ENCODE measurements at places on chromosomes 11 and 22.

DNA sequence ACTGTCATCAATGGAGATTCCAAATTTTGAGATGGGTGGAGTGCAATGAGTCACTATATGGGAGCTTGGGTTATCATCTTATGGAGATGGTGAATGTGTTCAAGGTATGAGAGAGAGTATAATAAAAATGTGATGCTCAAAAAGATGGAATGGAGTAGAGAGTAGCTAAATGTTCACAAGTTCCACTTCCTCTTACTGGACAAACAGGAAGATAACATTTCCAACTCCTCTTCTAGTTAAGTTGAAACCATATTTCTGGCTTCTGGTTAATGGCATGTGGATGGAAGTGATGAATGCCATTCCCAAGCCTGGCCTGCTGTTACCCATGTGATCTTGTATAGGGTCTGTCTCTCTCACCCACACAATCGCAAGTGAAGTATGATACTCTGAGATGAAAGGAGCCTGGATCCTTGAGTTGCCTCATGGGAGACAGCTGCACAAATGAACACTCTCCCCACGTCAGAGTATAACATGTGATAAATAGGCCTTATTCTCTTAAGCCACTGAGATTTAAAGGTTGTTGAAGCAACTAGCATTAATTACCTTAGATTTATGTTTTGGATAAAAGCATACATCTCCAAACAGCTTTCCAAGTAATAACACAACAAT is 111.0 kb downstream of the RAB38 start:
- DNase-seq: no peak

GRCh38 chr11:114279792-114280546 is 16.2 kb upstream of the NNMT start:
- peak; percentile 42 for DNase-seq

- DNase-seq: no peak
These were observed 2.8 kb upstream of the JHY start for GRCh38 chr11:122879785-122880184.

DNA sequence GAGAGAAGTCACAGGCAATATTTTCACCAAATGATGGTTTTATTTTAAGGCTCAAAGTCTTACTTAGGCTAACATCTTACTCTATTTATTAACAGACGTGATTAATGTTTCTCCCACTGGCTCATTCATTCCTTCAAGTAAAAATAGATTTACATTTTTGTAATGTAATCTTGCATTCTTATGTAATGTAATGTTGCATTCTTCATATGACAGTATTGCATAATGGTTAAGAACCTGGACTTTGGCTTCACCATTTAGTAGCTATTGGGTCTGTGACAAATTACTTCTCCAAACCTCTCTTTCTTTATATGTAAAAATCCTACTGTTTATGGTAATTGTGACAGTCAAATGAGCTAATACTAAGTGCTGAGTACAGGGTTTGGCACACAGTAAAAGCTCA is 3.3 kb upstream of the DIXDC1 start:
- peak; percentile 46 for DNase-seq

DNA sequence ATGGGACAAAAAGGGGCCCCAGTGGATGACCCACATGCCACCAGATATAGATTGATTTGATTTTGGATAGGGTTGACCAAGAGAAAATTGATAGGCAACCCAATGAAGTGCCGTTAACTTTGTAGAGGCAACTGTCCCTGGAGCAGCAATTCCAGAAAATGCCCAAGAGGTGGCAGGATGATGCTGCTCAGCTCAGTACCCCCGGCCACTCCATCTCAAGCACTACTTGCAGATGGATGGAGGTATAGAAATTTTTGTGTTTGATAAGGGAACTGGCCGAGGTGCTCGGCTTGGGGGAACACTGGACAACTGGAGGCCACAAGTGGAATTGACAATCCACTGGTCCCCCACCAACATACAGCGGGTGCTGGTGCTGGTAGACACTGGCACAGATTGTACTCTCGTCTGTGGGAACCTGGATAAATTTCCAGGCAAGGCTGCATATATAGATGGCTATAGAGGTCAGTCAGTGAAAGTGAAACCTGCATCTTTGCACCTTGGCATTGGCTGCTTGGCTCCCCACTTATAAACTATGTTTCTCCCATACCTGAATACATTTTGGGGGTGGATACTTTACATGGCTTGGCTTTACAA is 86.3 kb downstream of the CCDC83 start:
- peak; percentile 57 for DNase-seq

DNA sequence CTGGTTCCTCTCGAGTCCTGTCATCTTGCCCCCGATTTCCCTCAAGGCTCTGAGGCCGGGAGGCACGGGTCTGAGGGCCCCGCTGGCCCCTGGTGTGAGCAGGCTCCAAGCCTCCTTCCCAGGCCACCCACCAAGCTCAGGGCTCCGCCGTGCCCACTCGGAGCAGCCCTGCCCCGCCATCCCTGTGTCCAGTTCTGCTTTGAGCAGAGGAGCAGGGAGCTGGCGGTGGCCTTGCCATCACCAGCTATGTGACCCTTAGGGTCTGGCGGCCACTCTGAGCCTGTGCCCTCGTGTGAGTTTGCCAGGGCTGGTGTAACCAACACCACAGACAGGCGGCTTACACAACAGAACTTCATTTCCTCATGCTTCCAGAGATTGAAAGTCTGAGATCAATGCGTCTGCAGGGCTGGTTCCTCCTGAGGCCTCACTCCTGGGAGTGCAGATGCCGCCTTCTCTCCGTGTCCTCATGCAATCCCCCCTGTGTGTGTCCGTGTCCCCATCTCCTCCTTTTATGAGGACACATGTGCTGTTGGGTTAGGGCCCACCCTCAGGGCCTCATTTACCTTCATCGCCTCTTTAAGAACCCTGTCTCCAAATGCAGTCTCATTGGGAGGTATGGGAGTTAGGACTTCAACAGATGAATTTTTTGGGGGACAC is 36.5 kb upstream of the CELSR1 start:
- no peak for DNase-seq

DNA sequence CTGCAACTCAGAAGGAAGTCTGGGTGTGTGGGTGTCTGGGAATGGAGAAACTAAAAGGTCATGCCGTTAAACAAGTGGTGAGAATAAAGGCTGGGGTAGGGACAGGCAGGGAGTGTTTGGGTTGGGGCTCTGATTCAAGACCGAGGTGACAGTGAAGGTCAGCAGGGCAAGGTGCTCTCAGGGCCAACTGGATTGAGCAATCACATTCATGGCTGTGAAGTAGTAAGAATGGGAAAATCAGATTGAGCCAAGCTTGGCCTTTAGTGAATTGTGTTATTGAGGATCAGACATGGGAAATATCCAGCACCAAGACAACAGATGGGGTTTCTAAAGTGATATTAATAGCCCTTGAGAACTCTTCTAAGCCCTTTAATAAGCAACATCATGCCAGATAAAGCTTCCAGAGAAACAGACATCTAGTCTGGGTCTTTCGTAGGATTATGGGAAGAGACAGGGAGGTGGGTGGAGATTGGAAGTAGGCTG is 24.3 kb downstream of the SCN3B start:
- no peak for DNase-seq

DNA sequence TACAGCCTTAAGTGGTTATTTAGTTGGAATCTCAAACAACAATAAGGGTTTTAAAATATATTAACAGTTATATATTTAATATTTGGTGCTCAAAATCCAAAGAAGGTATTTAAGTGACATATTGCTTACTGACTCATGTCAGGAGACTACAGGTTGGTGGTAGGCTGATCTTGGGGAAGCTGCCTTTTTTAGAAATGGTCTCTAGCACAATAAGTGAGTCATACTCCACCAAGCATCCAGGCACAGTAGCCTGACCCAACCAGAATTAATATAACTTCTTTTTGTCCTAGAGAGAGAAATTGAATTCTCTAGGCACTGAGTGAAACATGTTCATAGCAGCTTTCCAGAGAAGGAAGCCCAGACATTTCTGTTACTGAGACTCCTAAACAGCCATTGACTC is 868.5 kb upstream of the TENM4 start:
- DNase-seq: no peak

GRCh38 chr11:3949125-3949524 is 93.7 kb downstream of the STIM1 start:
- no peak for DNase-seq

DNA sequence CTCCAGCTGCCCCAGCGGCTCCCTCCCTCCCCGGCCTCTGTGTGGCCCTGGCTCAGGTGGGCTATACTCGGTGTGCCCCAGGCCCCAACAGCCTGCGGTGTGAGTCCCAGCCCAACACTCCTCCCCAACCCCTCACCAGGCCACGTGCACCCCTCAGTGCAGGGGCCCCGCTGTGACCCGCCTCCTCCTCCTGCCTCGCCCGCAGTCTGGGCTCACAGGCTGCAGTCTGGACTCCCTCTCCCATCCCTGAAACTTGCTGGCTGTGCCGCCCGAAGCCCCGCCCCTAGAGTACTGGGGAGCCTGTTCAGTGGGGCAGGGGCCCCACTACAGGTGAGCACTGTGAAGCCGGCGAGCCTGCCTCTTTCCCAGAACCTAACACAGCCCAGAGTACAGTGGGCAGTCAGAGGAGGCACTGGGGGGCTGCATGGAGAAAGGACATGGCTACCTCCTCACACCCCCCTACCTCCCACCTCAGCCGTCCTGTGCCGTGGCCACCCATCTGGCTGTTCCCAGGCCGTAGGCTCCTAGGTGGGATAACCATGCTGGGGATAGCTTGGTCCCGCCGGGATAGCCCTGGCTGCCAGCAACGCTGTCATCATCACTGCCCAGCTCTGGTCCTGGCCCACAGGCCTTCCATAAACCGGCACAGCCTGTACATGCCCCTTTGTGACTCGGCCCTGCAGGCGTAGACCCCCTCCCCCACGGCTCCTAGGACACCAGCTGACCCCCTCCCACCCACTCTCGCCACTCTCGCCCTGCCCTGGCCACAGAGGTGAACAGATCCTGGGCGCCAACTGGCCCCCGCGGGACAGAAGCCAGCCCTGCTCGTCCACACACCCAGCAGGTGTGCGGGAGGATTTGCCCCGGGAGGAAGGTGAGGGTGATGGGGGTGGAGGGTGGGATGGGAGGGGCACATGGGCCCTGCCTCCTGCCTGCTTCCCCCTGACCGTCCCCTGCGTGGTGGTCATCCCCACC is 29.7 kb downstream of the CELSR1 start:
- DNase-seq: no peak

DNA sequence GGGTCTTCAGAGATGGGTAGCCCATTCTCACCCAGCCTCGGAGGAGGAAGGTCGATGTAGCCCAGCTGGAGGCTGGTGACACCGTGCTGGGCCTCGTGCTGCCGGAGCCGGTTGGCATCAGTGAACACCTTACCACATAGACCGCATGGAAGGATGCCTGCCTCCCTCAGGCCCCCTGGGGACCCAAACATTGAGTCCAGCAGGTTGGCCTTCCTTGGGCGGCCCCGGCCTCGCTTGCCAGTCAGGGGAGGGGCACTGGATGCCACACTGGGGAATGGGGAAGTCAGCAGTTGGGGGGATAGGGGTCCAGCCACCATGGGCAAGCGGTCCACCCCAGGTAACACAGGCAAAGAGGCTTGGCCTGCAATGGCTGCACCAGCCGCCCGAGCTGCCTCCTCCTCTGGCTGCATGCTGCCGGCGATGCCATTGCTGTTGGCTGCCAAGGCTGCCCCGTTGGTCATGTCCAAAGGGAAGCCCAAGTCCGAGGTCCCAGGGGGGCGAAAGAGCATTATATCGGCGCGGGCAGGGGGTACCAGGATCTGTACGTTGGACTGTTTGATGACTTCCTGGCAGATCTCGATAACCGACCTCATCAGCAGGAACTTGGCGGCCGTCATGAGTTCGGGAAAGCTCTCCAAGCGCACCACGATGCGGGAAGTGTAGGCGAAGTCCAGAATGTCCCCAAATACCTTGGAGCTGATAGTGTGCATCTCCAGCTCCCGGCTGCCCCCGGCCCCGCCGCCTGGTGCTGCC is 1.4 kb downstream of the PATZ1 start:
- peak; percentile 50 for DNase-seq

- DNase-seq: peak; percentile 70
These were observed 79.9 kb upstream of the GRIK4 start for GRCh38 chr11:120431633-120432032.

DNA sequence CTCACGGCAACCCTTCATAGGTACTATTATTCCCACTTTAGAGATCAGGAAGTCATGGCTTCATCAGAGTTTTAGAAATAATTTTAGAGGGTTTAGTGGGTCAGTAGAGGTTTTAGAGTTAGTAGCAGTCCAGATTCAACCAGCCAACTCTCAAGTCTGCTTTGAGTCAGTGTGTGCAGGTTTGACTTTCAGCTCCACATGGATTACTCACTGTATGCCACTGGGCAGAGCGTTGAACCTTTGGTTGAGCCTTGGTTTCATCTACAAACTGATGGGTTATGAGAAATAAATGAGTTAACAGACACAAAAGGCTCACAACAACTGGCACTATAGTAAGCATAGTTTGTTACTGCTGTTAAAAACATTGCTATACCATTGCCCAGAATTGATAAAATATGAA is 19.0 kb upstream of the TP53AIP1 start:
- DNase-seq: no peak

DNA sequence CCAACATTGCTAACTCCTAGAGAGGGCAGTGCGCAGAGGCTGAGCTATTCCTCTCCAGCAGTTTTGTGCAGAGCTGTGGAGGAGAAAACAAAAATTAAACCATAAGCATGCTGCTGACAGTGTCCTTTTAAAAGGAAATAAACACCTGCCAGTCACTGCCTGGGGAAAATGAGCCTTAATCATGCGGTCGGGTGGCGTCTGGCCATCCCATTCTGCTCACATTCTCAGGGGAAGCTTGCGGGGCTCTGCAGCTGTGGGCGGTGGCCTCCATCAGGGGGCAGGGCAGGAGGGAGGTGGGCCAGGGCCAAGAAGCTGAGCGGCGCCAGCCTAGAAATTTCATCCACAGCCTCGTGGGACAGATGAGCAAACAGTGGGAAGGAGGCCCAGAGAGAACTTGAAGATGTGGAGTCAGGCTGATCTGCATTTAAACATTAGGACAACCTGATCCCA is 71.0 kb upstream of the TP53I11 start:
- peak; percentile 61 for DNase-seq

GRCh38 chr11:95231881-95232605 is 1.0 kb upstream of the SESN3 start:
- DNase-seq: peak; percentile 32

GRCh38 chr11:8190431-8190830 is 21.6 kb upstream of the RIC3 start:
- DNase-seq: no peak

DNA sequence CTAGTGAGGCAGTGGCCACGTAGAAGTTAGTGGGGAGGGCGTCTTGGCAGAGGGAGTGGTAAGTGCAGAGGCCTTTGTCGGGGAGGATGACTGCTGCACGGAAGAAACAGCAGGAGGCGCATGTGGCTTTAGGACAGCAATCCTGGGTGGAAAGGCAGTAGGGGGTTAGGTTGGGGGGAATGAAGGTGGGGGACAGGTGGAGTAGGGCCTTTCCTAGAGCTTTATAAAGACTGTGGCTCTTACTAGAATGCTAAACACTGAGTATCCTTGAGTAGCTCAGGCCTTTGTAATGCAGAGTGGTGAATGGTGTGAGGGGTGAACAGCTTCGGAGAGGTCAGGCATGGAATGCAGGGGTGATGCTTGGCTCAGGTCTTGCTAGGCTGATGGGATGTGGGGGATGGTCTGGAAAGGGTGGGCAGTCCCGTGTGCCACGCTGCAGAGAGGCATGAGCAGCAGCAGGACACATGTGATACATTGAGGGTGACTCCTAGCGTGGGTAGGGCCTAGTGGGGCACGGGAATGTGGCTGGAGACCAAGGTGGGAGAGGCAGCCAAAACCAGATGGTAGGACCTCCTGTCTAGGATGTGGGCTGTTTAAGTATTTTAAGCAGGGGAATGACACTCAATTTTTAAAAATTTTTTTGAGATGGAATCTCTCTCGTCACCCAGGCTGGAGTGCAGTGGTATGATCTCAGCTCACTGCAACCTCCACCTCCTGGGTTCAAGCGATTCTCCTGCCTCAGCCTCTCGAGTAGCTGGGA is 19.2 kb downstream of the AP2A2 start:
- DNase-seq: no peak

- no peak for DNase-seq
These were observed 908 bp downstream of the TRPM5 start for GRCh38 chr11:2443406-2443805.

Data from fibroblast of skin of right quadriceps (primary cell).